Hematopoietic multipotent progenitor cell (in vitro differentiated cells): ENCODE measurements at places on chromosomes 1 and 21.

- DNase-seq = no peak
Measured at GRCh38 chr1:94974241-94974640, 47.3 kb upstream of the CNN3 start.

DNA sequence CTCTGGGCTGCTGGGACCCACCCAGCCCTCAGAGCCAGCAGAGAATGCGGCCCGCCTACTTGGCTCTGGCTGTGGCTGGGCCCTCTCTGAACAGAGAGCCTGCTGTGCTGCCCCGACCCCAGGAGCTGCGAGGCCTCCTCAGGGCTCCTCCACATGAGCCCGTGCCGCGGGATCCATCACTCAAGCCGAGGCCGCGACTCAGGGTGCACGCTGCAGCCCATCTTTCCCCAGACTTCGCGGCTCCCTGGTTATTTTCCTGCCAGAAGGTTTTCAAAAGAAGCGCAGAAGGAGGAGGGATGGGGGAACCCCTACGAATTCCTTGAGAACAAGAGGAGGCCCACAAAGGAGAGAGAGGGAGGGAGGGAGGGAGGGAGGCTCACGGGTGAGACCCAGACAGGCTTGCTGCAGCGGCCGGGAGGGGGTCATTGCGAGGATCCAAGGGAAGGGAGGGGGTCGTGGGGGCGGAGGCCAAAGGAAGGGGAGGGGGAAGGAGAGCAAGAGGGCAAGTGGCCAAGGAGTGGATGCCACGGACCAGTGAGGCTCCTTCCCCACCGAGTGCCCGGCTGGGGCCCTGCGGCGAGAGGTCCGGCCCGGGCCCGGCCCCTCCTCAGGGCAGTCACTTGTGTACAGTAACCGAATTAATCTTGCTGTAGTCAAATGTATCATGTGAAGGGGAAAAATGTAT, 146.8 kb downstream of the CASZ1 start:
- no peak for DNase-seq

GRCh38 chr1:14511796-14512585, 86.5 kb upstream of the KAZN start:
- no peak for DNase-seq

DNA sequence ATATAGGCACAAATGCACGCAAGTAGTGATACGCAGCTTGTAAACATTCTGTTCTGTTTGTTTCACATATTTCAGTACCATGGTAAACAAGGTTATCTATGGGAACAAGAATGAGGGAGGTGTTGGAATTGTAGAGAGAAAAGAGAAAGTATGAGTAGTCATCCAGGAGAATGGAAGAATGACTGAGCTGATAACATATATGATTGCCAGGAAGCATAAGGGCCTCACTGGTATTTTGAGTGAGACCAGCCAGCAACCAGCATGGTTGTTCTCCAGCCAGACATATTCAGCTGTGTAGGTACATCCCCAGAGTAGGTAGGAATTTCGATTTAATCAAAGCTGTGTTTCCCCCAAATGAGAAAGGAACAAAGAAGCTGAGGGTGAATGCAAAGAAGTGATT, 58.9 kb upstream of the ARTN start:
- no peak for DNase-seq

DNA sequence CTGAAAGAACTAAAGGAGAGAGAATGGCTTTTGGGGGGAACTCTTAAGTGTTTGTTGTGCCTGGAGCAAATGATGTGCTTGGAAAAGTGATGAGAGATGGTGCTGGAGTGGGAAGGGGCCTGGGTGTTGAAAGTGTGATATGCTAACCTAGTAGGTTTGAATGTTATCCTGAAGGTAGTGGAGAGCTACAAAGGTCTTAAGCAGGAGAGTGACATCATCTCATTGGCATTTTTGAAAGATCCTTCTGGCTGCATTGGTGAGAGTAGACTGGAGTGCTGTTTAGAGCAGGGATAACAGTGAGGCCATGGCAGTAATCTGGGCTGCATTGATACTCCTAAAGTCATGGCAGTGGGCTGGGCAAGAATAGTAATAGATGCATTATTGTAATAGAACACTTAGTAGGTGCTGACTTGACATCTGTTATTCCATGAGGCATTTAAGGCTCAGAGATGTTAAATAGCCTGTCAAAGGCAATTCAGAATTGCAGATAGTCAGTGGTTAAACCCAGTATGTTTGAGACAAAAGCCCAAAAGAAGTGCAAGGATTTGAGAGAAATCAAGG, 44.5 kb downstream of the MDM4 start:
- no peak for DNase-seq

DNA sequence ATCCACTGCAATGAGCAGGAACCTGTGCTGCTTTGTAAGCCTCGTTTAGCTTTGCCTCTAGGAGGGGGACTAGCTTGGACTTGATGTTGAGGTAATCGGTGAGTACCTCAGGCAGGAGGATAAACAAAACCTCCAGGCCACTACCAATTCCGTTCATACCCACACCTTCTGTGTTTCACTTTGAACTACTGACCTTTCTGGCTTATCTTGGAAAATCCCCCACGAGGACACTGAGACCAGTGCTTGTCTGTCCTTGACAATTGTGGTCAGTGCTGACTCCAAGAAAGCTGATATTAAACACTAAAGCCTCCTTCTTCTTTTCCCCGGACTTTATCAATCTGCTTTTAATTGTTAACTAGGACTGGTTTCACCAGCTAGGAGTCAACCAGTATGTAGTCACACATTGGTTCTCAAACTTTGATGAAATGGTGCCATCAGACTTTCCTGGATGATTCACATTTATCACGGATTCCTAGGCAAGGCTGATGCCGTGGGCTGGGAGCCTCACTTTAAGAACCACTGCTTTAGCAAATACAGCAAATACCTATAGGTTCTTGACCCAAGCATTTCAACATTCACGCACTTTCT, 52.7 kb downstream of the TGFB2 start:
- no peak for DNase-seq

DNA sequence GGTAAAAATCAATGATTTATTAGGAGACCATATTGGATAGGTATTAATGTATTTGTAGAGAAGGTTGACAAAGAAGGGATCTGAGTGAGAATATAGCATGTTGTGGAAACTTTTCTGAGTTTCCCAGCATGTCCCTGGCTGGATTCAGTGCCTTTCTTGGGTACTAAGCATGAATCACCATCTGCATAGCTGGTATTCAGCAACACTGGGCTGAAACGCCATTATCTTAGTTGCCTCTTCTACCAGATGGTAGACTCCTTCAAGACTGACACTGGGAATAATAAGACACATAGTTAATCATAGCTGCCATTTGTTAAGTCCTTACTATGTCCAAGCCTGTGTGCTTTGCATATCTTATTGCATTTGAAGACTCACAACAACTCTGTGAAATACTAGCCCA, 45.5 kb downstream of the ATP5PF start:
- no peak for DNase-seq

DNA sequence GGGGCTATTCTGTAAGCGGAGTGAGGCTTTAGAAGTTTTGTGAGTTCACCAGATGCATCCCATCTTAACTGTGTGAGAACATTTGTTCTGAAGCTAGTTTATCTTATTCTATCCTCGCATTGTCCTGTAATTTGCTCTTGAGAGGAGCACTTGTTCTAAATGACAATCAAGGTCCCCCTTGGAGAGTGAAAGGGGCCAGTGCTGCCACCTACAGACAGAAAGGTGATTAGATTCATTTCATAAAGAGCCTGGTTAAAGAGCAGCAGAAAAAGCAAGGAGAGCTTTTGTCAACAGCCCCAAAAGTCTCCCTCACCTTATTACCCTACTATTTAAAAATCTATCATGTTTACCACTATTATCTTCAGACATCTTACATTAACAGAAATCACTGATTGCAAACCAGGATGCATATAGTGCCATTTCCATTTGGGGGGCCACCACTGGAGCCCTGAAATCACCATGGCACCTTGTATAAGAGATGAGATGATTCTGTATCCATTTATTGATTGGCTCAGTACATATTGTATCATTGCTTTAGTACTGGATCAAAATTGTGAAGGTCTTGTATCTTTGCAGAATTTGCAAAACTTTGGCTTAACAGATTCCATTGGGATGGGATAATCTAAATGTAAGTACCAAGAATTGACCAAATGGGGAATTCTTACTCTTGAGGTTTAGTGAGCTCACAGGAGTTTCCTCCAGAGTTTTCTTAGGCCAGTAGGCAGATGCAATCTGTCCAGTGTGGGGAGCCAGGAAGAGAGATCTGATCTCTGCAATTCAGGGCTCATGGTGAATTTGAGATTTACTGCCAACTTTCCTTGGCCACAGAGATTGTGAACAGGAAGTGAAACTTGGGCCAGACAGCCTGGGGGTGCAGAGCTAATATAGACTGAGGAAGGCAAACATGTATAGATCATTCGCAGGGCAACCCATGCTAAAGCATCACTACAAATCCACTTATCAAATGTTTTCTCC, 64.3 kb upstream of the TRABD2B start:
- peak; percentile 76 for DNase-seq

DNA sequence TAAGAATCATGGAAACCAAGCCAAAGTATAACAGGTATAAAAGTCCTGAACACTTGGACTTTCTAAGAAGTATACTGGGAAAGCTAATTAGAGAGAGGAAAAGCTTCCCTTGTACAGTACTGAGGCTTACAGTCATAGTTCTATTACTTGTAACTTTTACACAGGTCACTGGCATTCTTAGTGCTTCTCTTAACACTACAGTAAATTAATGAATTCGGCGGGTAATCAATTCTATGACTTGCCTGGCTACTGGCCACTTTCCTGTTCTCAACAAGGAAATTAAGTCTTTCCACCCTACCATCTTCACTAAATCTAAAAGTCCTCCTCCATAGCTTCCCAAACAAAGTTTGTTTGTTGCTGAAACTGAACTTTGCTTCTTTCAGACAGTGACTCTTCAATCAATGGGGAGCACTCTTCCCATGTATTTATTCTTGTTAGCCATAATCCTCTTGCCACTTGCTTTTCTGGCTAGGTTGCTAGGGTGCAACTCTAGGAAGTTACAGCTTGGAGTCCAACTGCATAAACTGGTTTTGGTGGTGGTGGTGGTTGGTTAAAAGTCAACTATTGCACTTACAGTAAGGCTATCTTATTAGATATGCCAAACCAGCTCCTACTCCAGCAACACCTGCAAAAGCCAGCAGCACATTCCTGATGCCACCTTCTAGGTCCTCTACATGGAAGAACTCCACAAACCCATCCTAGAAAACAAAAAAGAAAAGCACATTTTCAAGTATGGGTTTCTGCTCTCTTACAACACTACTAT, 2.4 kb downstream of the MCL1 start:
- no peak for DNase-seq

DNA sequence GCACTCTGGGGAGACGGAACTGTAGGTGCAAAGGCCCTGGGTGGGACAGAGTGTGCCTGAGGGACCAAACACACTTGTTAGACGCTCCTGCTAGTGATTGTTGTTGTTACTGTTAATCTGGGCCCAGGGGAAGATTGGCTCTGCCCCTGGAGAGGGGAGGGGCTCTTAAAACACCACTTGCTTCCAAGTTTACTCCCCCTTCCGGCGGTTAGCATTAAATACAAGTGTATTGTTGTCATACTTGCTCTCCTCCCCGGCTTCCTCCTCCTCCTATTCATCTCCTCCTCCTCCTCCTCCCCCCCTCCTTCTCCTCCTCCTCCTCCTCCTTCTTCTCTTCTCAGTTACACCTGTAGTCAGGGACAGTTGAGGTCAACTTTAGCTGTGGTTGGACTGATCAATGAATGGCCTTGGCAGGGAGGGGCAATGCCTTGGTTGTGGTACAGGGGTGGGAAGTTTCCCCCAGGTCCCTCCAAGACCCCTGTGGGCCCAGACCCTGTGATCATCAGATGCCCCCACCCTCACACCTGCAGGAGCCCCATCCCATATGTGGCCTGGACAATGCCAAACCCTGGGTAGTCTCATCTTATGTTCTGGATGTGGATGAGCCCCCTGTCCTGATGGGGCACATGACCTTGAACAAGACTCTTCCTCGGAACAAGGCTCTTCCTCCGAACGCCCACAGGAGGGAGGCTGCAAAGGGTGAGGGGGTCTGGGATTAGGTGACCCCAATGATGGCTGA, 217.3 kb downstream of the PTPRU start:
- DNase-seq = no peak

GRCh38 chr1:71080230-71080738, 551 bp downstream of the ZRANB2 start:
- DNase-seq = peak; percentile 36

GRCh38 chr1:54299037-54299436, 99.1 kb downstream of the MRPL37 start:
- DNase-seq = no peak

GRCh38 chr1:116764906-116765862, 11.0 kb downstream of the CD2 start:
- no peak for DNase-seq

DNA sequence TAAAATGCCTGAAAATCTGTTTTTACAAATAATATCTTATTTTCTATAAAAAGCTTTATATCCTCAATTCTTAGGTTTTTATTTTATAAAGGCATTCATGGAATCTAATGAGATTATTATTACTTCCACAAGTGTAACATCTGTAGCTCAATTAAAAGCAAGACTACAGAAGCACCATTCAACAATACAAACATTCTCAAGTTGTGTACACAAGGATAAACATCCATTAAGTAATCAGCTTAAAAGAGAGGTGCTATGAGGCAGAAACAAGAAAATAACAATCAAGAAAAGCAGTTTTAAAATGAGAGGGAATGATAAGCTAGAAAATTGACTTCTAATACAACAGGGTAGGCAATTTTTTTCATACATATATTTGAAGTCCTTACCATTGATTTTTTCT, 326.1 kb downstream of the MRPL39 start:
- no peak for DNase-seq

- no peak for DNase-seq
Measured at GRCh38 chr1:248923352-248924338, 17.6 kb downstream of the PGBD2 start.

DNA sequence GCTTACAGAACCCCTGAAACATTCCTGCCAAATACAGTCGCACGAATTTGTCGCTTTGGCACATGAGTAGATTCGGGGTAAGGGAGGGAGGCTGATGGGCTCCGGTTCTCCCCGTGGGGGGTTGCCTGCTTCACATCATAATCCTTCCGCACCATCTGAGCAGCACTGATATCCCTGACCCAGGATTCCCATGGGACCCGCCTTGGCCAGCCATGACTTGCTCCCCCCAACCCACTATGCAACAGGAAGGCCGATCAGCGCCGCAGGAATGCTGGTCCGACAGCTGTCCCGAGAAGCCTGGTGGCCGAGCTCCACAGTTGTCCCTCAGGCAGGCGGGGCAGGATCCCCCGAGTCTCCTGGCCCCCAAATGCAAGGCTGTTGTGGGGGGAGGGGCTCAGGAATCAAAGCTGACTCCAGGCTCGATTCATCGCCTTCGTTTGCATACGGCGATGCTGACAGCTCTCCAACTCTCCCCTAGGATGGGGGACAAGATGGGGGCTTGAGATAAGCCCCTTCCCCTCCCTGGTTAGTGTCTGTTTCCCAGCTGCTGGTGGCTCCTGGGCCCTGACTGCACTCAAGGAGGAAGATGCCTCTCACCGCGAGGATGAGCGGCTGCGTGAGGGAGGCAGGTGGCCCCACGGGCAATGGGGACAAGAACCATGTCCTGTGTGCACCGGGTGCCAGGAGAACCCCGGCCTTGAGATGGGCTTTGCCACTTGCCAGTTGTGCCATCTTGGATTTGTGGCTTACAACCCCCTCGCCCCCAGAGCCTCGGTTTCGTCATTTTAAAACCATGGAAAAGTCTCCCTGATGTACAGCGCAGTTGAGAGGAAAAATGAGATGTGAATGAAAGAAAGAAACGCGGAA, 9.3 kb downstream of the DRAXIN start:
- DNase-seq = no peak

- peak; percentile 57 for DNase-seq
Measured at GRCh38 chr1:247448107-247448791, 9.7 kb downstream of the OR2B11 start.

- DNase-seq = peak; percentile 25
Measured at GRCh38 chr1:52368383-52369172, 2.6 kb upstream of the CC2D1B start.
